ENCODE measurements at places on chromosomes 3 and 15.

DNA sequence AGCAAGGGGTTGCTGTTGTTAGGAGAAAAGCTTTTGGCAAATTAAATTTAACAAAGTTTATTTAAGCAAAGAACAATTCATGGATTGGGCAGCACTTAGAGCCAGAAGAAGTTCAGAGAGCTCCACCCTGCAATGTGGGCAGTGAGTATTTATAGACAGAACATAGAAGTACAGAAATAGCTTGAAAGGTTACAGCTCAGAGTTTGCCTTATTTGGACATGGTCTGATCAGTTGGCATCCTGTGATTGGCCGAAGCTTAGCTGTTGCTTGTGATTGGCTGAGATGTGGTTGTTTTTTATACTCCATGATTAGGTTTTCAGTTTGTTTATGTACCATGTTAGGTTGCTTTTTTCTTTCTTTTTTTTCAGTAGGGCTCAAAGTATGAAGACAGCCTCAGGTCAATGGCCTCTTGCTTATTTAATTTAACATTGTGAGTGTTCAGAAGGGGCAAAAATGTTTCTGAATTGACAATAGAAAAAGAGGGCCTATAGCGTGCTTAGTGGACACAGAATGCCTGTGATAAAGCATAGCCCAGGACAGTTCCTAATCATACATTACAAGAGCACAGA lies 293.8 kb downstream of the IGSF11 start:
- DNase-seq = no peak

- no peak for DNase-seq
These were observed 31.3 kb upstream of the ARHGEF3 start for GRCh38 chr3:56833022-56833421.

DNA sequence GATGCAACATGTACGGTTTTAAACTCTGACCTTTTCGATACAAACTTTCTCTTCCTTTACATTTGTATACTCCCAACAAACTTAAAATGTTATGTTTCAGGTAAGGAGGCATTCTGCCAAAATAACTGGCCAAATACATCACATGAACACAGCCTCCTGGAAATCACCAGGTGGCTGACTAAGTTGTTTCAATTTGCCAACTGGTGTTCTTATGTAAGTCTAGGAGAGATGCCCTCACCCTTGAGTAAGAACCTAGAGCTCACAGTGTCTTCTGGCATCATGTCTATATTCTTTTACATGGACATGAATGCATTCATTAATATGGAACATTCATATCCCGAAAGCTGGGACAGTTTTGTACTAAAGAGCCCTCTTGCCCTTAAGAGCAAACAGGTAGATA lies 341.1 kb upstream of the NR2F2 start:
- no peak for DNase-seq

GRCh38 chr3:152672320-152672649 lies 162.6 kb upstream of the P2RY1 start:
- no peak for DNase-seq

- DNase-seq = no peak
These were observed 20.2 kb downstream of the RNF13 start for GRCh38 chr3:149833241-149833640.

GRCh38 chr15:41983221-41983620 lies 10.9 kb upstream of the EHD4 start:
- DNase-seq = no peak

- DNase-seq = peak; percentile 93
These were observed 324.2 kb upstream of the TGFBR2 start for GRCh38 chr3:30282154-30282696.

DNA sequence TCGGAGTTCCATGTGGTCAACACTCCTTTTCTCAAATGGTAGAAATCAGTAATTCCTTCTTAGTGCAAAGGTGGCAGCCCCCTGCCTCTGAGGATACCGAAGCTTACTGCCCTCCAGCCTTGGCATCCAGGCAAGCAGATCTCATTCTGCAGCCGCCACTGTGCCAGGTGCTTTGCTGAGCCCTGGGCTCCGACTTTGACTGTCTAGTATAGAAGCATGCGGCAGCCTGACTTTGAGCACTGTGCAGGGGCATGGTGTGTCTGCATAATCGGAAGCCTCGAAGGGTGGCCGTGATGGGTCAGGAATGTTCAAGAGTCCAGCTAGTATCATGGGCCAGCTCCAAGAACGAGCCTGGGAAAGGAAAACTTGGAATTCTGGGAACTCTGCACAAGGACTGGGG lies 39.7 kb downstream of the ABTB1 start:
- DNase-seq = no peak

GRCh38 chr15:99137111-99137546 lies 32.2 kb downstream of the SYNM start:
- no peak for DNase-seq

DNA sequence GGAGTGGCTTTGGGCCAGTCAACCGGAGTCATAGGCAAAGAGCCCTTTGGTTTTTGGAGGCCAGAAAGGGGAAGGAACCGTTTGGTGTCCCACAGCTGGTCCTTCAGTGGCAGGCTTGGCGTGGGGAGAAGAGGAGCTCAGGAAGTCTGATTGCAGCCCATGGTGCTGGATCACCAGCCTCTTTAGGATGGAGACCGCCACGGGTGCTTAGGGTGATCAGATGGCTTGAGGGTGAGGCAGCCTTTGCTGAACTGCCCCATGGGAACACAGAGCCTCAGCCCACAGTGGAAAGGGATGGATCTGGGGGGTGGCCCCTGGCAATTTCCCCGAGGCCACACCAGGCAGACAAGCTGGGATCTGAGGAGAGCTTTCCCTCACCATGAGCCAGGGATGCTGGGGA lies 38.6 kb upstream of the TOPBP1 start:
- DNase-seq = no peak

GRCh38 chr3:178967177-178967532 lies 104.5 kb downstream of the ZMAT3 start:
- DNase-seq = no peak

DNA sequence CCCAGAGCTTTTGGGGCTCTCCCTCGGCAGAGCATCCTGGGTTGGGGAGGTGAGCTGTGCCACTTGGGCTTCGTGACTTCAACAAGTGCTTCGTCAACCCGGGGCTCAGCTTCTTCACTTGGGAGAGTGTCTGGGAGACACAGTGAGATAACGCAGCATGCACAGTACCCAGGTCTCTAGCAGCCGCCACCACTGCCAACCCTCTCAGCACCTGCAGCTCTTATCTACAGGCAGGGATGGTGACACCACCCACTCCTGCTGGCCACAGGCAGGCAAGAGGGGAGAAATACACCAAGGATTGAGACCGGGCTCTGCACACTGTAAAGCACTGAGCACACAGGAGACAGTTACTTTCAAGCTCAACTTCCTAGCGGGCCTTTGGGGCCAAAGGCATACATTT lies 11.6 kb downstream of the TKT start:
- DNase-seq = no peak

- DNase-seq = no peak
These were observed 297.6 kb downstream of the VPS13C start for GRCh38 chr15:61762676-61763075.

DNA sequence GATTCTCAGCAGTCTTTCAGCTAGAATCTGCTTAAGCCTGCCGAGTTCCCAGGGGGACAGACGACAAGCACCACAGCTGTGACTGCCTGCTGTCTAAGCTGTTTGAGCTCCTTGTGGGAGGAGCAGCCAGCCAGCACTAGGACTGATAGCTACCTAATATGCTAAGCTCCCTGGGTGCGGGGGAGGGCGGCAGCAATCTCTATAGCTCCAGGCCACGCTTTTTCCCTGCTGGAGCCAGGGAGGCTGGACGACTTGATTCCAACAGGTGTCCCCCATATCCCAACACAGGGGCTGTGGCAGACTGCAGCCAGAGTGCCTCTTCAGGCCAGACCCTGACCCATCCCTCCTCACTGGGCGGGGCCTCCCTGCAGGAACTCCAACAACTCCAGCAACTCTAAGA lies 134.1 kb upstream of the ARPP21 start:
- DNase-seq = no peak

- DNase-seq = peak; percentile 77
These were observed 122.0 kb upstream of the MELTF start for GRCh38 chr3:197151580-197151979.

DNA sequence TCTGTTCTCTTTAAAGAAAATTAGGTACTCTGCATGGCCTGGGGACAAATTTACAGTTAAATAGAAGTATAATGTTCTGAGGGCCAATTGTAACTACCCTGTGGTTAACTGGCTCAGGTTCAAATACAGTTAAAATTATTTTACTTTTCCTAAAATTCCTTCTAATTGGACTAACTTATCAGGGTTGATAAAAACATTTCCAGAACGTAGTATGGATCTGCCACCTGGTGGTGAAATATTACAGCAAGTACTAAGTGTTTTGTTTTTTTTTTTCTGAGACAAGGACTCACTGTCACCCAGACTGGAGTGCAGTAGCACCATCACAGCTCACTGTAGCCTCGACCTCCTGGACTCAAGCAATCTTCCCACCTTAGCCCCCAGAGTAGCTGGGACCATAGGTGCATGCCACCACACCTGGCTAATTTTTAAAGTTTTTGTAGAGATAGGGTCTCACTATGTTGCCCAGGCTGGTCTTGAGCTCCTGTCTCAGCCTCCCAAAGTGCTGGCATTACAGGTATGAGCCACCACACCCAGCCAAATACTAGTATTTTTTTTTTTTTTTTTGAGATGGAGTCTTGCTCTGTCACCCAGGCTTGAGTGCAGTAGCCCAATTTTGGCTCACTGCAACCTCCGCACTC lies 29.2 kb downstream of the NEO1 start:
- DNase-seq = peak; percentile 45

GRCh38 chr3:50584391-50584790 lies 15.1 kb downstream of the HEMK1 start:
- DNase-seq = no peak

- DNase-seq = no peak
These were observed at the start of gene MOBP for GRCh38 chr3:39467394-39468107. TSS of gene MOBP (plus strand) at chr3:39467680. CDS start at chr3:39502070, 34,390 bp downstream.

DNA sequence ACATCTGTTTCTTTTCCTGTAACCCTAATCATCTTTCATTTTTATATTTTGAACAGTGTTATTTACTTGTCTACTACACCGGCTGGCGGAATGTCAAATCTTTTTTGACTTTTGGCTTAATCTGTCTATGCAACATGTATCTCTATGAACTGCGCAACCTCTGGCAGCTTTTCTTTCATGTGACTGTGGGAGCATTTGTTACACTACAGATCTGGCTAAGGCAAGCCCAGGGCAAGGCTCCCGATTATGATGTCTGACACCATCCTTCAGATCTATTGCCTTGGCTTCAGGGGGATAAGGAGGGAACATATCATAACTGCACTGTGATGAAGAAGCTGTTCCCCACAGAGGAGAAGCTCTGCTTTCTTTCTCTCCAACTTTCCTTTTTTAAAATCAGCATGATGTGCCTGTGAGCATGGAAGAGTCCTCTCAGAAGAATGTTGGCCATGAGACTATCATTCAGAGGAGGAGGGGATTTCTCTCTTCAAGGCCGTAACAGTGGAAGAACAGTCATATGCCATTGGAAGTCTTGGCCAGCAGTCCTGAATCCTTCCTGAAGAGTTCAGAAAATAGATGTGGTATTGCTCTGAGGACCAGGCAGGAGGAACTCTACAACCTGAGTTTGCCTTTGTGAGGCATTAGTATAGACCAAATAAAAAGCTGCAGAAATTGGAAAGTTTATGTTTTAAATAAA lies 69.9 kb downstream of the SEC22A start:
- no peak for DNase-seq

DNA sequence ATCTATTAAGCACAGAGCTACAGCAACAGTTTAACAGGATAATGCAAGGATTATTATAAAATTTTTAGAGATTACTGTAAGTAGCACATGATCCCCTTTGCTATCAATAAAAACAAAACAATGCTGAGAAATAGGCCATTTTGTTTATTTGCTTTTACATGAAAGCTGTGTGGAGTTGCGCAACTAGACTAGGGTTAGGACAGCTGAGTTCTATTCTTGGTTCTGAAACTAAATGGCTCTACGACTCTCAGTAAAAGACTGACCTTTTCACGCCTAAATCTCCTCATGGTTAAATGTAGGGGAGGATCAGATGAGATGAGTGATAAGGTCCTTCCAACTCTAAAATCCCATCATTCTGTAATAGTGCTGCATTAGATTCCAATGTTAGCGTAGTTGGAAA lies 25.0 kb downstream of the KCNMB2 start:
- no peak for DNase-seq

DNA sequence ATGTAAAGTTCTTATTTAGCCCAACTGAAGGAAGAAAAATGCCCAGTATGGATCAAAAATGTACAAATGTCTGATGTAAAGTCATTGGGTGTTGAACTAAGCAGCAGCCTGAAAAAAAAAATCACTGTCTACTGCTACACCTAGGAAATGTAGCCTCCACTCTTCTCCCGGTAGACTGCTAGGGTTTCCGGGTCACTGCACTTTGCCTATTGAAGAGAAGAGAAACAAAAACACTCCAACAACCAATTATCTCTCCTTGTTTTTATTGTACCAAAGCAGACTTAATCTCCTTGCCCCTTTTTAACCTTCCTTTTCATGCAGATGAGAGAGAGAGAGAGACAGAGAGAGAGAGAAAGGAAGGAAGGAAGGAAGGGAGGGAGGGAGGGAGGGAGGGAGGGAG lies 140.2 kb upstream of the SETMAR start:
- DNase-seq = no peak

DNA sequence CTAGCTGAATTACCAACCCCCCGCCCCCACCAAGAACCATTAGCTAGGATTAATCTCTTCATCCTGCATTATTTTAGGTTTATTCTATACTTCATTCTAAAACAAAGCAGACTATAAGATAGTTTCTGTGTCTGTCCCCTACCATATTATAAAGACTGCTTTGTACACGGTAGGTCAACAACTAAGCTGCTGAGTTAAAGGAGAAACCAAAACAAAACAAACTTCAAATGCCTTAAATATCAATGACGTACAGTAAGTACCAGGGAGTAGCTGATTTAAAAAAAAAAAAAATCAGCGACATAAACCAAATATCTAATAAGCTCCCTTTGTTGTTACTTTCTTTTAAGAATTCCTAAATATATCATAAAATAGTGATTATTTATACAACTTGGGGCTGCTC lies 7.8 kb upstream of the VGLL4 start:
- no peak for DNase-seq

- DNase-seq = peak; percentile 98
These were observed 281.0 kb upstream of the TBL1XR1 start for GRCh38 chr3:177478170-177478867.

DNA sequence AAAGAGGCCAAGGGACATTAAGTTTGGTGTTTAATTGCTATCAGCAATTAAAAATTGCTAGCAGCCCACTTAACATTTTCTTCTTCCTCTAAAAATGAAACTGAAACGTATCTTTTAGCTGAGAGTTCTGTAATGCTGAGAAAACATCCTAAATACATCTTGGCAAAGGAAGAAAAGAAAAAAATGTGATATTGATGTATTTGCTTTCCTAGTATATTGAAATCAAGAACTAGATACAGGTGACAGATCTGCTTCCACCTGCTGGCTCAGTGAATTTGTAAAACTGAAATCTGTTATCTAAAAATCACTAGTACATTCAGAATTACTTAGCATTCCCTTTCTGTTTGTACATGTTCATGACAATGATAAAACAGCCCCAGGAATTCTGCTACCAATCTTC lies 283.2 kb downstream of the ZBTB20 start:
- DNase-seq = no peak

- DNase-seq = peak; percentile 38
These were observed 67.7 kb downstream of the KLHL25 start for GRCh38 chr15:85727068-85727467.

GRCh38 chr3:133130168-133130567 lies 92.0 kb downstream of the TMEM108 start:
- DNase-seq = no peak

Data from EL (cell line).